Activated CD8-positive, alpha-beta T cell treated with anti-CD3 and anti-CD28 coated beads for 36 hours (primary cell): ENCODE measurements at places on chromosomes 1 and 21. TPM values are rescaled to one million over a fixed set of nuclear protein-coding genes. Genes with fewer than 3 reads are reported as not detected.

The FAM163A gene
- total RNA-seq, result not detected

The RHD gene
- not detected for total RNA-seq

The CD52 gene
- total RNA-seq, result 344 TPM

DNA sequence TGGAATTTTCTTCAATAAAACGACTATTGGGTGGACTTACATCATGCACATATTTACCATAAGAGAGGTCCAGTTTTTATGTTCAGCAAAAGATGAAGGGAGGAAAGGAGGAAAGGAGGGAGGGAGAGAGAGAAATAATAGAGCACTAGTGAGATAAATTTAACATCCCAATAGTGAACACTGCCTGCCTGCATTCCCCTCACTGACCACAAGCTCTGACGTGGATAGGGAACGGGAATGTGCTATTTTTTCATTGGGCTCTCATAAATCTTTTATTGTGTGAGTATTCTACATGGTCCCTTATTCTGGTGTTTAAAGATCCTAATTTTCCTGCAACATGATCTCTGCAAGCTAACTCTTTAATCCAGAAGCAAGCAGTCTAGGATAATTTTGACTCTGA is 82.1 kb downstream of the TTC3 start:
- no peak overlapping the region for H3K4me3 ChIP-seq
- no peaks in the 10 kb centered on the region for H3K27me3 ChIP-seq
- peaks cover 11% of the 10 kb centered on the region for H3K4me1 ChIP-seq
- peaks cover 35% of the 10 kb centered on the region for H3K36me3 ChIP-seq
- H3K27ac ChIP-seq, result peak overlapping the region; percentile 14

DNA sequence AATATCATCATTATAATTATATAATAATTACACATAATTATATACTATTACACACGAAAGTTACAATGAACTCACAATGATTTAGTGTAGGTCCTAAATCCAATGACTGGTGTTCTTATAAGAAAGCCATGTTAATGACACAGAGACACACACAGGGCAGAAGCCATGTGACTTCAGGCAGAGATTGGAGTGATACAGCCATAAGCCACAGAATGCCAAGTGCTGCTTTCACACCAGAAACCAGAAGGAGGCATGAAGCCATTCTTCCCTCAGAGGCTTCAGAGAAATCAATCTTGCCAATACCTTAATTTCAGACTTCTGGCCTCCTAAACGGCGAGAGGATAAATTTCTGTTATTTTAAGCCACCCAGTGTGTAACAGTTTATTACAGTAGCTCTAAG is 147.4 kb upstream of the KRTAP19-8 start:
- H3K36me3 ChIP-seq, result peaks cover 49% of the 10 kb centered on the region
- peak overlapping the region; percentile 92 for H3K27ac ChIP-seq
- DNase-seq, result peak; percentile 39
- peak overlapping the region; percentile 41 for H3K4me3 ChIP-seq
- H3K27me3 ChIP-seq, result no peaks in the 10 kb centered on the region

- DNase-seq, result no peak
- no peak overlapping the region for H3K4me3 ChIP-seq
- H3K27me3 ChIP-seq, result peaks cover 4% of the 10 kb centered on the region
- H3K36me3 ChIP-seq, result no peaks in the 10 kb centered on the region
Measured at GRCh38 chr1:203137324-203137723, 9.8 kb downstream of the ADORA1 start.
